ENCODE measurements at places on chromosomes 16 and 17.

DNA sequence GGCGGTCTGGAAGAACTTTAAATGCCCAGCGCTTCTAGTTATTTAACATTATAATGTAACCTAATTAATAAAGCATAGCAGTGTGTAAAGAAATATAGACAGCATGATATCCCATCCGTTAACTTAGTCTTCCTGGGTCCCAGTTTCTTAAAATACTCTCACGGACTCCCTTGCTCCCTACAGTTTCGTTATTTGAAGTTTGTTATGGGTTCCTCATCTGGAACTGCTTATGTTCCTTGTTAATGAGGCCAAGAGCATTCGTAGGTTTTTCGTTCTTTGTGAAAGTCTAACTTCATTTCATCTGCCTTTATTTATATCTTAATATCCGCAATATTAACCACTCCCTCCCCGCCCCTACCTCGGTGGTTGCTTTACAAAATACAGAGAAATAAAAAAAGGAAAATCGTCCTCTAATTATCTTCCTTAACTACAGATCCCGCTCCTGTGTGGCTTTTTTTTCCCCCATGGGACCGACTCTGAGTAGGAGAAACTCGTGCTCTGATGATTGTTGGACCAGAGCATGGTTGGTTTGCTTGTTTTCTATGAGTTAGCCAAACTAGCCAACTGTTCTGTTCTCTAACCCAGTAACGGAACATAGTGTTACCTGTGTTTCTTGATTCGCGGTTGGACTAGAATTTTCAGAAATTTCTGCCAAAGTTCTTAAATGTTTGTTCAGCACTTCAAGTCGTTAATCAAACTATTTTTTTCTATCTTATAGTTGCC, 863 bp downstream of the ADPRM start:
- DNase-seq = no peak

DNA sequence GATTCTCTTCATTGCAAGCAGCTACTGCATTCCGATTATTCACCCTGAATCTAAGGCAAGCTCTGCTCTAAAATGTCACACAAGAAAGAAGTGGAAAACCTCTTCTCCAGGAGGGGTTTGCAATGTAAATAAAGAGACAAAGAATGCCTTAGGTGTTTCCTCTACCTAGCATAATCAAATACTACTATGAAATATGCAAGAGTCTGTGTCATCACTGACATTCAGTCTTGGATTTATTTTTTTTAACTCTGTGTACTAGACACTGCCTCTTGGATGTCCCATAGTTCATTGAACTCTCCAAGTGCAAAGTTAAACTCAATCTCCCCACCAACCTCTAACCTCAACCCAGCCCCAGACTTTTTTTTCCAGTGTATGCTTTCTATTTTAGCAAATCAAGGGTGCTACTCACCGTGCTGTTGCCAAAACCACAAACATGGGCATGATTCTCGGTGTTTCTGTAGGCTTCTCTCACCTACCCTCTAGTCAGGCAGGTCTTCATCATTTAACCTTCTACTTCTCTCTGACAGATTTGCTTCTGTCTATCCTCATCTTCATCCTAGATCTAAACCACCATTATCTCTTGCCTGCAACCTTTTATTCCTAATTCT, 329.1 kb downstream of the CDH13 start:
- no peak for DNase-seq

- no peak for DNase-seq
These were observed 29.3 kb downstream of the SLC13A5 start for GRCh38 chr17:6683730-6684459.

GRCh38 chr16:54407596-54407995, 121.0 kb upstream of the IRX3 start:
- no peak for DNase-seq

DNA sequence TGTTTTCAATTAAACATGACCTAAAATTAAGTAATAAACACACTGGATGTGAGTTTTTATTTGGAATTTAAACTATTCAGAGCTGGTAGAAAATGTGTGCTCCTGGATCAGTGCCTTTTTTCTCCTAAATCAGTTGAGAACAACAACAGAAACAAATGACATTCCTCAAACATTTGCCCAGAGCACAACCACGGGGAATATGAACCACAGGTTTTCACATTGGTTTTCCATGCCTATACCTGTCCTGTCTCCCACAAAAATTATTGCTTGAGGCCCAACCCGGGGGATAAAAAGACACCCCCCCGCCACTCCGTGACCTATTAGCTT, 6.8 kb downstream of the HSBP1 start:
- DNase-seq = no peak

DNA sequence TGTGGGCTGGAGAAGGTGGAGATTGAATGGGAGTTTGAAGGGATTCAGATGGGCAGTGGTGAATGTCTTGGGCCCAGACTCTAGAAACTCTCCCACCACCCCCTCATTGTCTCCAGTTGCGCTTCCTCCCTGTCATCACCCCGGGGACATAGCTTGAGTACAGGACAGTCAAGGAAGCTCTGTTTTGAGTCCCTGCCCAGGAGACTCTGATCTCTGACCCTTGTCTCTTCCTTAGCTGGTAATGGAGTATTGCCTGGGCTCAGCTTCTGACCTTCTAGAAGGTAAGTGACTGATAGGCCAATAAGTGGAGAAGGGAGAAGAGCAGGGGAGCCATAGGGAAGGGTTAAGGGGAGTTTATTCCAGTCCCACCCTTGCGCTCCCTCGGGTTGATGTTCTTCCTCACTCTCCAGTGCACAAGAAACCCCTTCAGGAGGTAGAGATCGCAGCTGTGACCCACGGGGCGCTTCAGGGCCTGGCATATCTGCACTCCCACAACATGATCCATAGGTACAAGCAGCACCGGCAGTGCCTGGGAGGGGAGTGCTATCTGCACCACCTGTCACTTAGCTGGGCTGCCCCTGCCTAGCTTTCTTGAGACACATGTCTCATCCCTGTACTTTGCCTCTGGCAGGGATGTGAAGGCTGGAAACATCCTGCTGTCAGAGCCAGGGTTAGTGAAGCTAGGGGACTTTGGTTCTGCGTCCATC, 5.0 kb downstream of the TAOK2 start:
- DNase-seq = no peak
